Stimulated activated CD8-positive, alpha-beta memory T cell treated with anti-CD3 and anti-CD28 coated beads, Interleukin-7, amount 100 ng/mL, for 48 hours (primary cell): ENCODE measurements at places on chromosomes 11 and 22.

GRCh38 chr11:27699242-27699925 lies 871 bp downstream of the BDNF start:
- DNase-seq, result no peak

GRCh38 chr11:117875382-117876058 lies 938 bp downstream of the FXYD6 start:
- DNase-seq, result no peak

- DNase-seq, result no peak
These were observed 314.6 kb downstream of the LARGE1 start for GRCh38 chr22:33605666-33606065.

DNA sequence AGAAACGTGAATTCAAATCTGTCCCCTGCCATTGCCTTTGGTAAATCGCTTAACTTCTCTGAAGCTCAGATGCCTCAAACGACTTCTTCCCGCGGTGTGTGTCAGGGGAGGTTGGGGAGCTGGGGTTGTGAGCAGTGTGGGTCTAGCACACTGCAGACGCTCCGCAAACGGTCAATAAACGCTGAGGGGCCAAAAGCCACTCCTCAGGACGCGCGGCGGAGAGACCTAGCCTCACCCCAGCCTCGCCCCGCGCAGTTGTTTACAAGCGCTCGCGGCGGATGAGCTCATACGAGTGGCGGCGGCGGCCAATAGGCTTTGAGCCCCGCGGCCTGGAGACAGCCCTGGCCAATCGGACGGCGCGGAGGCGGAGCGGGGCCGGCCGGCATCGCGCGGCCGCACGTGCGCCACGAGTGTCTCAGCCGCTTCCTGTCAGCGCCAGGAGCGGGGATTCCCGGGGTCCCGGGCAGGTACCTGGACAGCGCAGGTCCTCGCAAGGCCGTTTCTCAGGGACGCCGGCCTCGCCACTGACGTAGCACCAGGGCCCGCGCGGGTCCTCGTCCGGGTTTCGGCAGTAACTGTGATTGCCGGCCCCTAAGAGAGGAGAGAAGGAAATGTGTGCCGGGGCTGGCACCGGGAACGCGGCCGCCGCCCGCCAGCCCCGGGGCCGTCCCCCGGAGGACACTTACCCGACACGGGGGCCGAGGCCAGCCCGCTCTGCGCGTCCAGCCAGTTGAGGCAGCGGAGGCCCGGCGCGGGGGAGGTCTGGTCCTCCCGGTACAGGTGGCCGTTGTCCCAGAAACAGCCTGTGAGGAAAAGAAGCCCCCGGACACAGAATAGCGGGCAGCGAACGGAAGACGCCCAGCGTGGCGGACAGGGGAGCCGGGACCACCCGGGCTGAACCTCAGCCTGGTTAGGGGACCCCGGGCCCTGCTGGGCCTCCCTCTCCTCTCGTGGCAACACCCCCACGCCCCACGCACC lies 1.5 kb downstream of the PIK3IP1 start:
- peak; percentile 89 for DNase-seq

DNA sequence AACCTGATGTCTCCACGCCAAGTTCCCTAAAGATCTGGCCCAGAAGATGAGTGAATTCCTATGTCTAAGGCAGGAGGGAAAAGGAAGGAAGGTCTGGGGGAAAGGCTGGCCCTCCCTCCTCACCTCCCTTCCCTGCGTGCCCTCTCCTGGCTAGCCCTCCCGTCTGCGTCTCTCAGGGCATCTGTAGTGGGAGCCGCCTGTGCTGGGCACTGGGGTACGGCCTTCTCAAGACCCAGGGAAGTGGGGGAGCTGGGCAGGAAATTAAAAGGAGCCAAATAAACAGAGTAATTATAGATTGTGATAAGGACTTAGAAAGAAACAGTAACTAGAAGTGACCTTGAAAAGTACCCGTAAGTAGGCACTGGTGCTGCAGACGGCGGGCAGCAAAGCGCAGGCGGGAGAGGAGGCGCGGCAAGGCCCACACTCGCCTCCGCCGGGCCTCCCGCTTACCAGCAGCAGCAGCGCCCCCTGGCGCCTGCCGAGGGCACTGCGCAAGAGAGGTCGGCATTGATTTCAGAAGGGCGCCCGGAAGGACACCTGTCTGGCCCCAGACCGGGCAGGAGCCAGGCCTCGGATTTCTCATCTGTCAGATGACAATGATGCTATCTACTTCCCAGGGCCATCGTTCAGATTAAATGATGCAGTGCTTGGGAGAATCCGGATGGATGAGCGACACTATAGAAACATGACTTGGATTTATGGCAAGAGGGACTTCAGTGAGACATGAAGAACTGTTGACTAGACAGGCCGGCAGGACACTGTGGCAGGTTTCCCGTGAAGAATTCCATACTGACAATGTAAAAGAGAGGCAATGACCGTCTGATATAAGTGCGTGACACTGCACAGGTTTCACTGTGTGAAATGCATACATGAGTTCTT lies 7.3 kb downstream of the KCNJ1 start:
- DNase-seq, result peak; percentile 50

GRCh38 chr11:5384335-5384734 lies 723 bp downstream of the OR51M1 start:
- DNase-seq, result no peak

DNA sequence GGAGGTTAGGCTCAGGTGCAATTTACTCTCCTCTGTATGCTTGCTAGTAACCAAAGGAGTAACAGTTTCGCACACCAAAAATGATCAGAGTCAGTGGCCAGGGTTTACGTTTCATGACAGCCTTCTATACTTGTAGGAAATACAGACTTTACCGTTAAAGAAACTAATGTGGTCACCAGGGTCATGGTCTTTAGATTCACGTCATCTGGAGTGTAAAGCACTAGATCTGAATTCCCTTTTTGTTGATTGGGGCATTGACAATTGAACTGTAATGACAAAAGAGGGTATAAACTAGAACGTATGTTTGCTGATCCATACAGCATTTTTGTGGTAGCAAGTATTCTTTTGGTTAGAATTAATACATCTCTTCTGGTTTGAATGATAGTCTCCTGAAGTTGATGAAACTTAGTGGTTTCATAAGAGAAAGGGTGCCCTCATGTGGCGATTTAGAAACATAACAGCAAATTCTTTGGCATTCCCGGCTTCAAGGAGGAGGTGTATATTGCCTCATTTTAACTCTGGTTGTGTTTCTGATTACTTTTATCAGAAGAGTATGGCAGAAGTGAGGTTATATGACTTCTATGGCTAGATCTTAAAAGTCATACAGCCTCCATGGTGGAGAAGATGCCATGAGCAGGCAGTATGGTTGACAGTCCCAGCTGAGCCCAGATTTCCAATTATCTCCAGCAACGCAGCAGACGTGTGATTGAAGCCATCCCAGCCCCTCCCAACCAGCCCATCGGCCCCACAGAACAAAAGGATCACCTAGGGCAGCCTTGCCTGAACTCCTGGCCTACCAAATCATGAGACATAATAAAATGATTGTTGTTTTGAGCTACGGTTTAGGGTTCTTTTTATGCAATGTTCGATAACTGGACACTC lies 35.1 kb downstream of the MMP7 start:
- DNase-seq, result no peak

DNA sequence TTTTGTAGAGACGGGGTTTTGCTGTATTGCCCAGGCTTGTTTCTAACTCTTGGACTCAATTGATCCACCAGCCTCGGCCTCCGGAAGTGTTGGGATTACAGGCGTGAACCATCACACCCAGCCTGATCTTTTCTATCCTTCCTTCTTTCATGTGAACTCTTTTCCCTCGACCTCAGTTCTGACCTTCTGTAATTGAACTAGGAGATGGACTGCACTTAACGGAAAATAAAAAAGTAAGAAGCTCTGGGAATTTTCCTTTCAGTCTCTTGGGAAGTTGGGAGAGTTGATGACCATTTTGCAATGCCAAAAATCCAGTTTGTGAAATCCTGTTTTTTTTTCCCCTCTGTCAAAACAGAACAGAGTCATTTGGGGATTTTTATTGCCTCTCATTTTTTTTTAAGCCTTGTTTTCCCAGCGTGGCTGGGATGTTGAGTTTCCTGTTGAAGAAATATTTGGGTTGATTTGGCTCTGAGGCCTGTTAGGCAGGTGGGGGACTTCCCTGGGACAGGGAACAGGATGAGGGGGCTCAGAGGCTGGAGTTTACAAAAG lies 26.9 kb upstream of the CYB5R3 start:
- DNase-seq, result no peak

- DNase-seq, result no peak
These were observed 6.9 kb upstream of the CYP2R1 start for GRCh38 chr11:14898906-14899305.

GRCh38 chr11:56885177-56885576 lies 103.5 kb upstream of the OR5AK2 start:
- no peak for DNase-seq
